ENCODE measurements at places on chromosomes 3 and 15. TPM values are rescaled to one million over a fixed set of nuclear protein-coding genes. Genes with fewer than 3 reads are reported as not detected.

- no peak for DNase-seq
Measured at GRCh38 chr3:66378256-66378655, 122.6 kb downstream of the LRIG1 start.

DNA sequence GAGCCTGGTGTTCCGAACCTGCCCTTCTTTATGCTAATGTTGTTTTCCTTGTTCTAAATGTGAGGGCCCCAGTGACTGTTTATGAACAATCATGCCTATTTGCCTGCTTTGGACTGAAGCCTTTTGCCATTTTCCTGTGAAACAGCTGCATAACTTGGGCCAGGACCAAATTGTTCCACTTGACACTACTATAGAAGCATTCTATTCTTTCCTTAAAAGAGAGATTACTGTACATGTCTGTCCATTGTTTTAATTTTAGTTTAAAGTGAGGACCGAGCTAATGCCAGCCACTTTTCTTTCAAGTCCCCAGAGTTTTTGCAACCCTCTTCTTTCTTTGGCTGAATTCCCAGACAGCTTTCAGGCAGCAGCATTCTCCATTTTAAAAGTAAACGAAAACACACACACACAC lies 980.3 kb downstream of the CADM2 start:
- DNase-seq: peak; percentile 20

- DNase-seq: no peak
Measured at GRCh38 chr3:102791641-102792589, 357.1 kb downstream of the ZPLD1 start.

GRCh38 chr3:172616031-172616461 lies 92.8 kb upstream of the TNFSF10 start:
- no peak for DNase-seq

AADACL2 gene
- total RNA-seq: 21.6 TPM
